ENCODE measurements at places on chromosomes 5 and 9. TPM values are rescaled to one million over a fixed set of nuclear protein-coding genes. Genes with fewer than 3 reads are reported as not detected.
A peak's percentile ranks its signal among the peaks of the same experiment; 100 is the strongest.

DNA sequence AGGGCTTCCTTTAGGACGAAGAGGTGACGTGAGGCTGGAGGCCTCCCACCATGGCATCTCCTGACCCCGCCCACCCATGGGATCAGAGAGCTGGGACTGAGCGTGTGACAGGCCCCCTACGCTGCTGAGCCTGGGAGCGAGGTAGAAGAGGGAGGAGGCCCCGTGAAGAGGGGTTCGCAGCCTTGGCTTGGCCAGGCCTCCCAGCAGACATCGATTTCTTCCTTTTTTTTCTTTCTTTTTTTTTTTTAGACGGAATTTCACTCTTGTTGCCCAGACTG lies 39.5 kb downstream of the PTGES start:
- no peak for DNase-seq

GRCh38 chr5:138837160-138837559 lies 38.0 kb downstream of the LRRTM2 start:
- no peak for DNase-seq

Gene SHISAL2B
- 15.2 TPM for polyA plus RNA-seq

Gene OR1Q1
- polyA plus RNA-seq: not detected

DNA sequence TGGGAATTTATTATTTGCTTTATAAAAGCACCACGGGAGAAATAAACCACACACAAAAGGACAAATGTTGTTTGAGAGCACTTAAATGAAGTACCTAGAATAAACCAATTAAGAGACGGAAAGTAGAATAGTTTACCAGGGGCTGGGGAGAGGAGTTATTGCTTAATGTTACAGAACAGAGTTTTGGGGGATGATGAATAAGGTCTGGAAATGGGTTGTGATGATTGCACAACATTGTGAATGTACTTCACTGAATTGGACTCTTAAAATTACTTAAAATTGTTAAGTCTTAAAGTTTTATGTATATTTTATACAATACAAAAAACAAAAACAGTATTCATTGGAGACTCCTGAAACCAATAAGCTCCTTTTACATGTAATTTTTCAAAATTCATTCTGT lies 1.5 kb downstream of the ZBTB43 start:
- DNase-seq: no peak

DNA sequence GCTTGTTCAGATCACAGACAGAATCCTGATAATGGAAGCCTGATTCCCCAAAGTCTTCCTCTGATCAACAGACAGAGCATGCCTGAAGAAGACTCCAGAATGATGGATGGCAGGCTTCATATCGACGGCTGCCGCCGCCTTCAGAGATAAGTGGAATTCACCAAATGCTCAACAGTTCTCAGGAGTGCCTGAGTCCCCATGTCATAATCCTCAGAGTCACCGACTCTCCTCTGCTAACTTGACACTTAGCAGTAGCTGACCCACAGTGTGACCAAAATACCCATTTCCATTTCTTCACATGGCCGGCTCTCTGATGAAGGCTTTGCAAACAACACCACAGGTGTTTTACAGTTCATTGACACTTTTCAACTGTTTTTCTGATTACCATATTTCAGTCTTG lies 58.7 kb downstream of the PRDM6 start:
- DNase-seq: no peak

Gene JAKMIP2
- polyA plus RNA-seq: 11.7 TPM

DNA sequence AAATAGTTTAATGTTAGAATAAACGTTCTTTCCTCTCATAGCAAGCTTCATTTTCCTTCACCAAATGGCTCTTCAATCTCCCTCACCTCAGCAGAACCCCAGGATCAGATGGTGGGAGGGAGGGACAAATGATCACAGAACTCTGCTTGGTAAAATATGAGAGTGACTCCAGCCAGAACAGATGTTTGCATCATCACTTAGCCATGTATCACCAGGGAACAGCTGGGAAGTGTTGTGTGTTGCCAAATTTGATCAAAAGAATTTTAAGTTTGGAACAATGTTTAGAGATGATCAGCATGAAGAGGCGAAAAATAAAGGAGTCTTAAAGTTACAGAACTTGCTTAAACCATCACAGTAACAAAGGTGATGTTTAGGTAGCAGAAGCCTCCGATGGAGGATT lies 115.7 kb downstream of the FRMD3 start:
- DNase-seq: peak; percentile 36

Gene PCDHGB6
- polyA plus RNA-seq: 8.4 TPM

Gene AQP7
- 2.1 TPM for polyA plus RNA-seq

Gene LAMC3
- 10.2 TPM for polyA plus RNA-seq

- no peak for DNase-seq
These were observed 2.6 kb downstream of the INVS start for GRCh38 chr9:100101608-100102007.

Gene BNC2
- polyA plus RNA-seq: 12.9 TPM

- no peak for DNase-seq
These were observed 102.8 kb upstream of the CDKN2B start for GRCh38 chr9:22111954-22112247.

- no peak for DNase-seq
These were observed 61.9 kb upstream of the ORM1 start for GRCh38 chr9:114261026-114261425.

DNA sequence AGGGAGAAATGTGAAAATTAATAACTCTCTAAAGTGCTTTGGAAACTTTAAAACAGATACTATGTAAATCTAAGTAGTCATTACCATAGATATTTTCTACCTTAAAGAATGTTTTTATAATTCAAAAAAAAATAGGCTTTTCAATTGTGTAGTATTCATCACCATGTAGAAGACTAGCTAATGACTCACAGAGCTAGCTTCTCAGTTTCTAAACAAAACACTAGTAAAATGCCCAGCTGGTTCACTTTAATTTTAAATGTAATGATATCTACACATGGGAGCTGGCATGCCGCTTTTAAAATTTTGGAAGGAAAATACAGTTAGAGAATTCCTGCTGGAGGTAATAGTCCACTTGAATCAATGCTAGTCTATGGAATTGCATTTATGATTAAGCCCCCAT lies 509.8 kb downstream of the CSNK1G3 start:
- DNase-seq: no peak

GRCh38 chr5:135988546-135988945 lies 33.8 kb upstream of the LECT2 start:
- DNase-seq: no peak

- no peak for DNase-seq
These were observed 14.5 kb upstream of the KCNMB1 start for GRCh38 chr5:170403675-170404074.

GRCh38 chr5:25862276-25862675 lies 1176.1 kb downstream of the CDH9 start:
- no peak for DNase-seq

DNA sequence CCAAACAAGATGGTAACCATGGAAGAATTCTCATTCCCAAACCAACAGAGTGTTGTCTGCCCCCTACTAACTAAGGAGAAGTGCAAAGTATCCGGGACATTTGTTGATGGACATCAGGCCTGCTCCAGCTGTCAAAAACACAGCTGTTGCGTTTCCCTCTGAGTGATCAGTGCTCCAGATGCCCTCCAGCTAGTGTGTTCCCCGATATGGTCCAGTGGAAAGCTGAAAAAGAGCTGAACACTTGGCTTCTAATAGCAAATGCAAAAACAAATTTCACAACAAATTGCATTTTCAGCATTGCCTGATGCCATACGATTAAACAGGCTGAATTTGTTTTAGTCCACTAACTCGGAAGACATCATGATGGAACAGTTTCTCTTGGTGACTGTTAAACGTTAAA lies 1398.7 kb downstream of the PTPRD start:
- no peak for DNase-seq

DNA sequence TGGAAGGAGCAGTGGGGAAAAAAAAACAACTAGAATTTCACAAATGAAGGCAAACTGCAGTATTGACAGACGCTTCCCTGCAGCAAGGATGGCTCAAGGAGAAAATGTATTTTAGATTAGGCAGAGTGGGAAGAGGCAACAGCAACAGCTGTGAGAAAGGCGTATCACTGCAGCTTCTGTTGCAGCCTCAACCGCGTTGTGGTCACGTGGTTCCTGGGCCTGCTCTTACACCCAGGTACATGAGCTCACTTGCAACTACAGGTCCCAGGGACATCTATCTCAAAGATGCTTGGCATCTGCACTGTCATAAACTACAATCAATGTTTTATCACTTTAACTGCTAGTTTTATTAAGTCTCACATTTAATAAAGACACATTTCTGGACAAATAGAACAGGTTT lies 36.0 kb upstream of the GOLM1 start:
- no peak for DNase-seq

Gene PLEKHG4B
- 15.2 TPM for polyA plus RNA-seq

Gene SLC25A2
- polyA plus RNA-seq: not detected

Gene HAVCR1
- polyA plus RNA-seq: 0.76 TPM

DNA sequence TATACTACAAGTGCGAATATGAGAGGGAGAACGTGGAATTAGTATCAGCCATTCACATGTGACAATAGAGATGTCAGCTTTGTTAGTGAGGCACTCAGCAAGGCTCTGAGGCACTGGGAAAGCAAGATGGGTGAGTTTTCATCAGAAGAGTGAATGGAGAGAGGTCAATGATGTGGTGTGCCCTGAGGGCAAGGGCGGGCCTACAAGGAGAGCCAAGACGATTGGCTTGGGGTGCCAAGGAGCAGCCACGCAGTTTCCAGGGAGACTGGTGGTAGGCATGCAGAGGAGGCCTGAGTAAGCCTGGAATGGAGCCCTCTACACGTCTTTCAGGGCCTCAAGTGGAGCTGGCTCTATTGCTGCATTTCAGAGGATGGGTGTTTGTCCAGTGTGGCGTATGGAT lies 24.7 kb downstream of the BTF3 start:
- DNase-seq: no peak

DNA sequence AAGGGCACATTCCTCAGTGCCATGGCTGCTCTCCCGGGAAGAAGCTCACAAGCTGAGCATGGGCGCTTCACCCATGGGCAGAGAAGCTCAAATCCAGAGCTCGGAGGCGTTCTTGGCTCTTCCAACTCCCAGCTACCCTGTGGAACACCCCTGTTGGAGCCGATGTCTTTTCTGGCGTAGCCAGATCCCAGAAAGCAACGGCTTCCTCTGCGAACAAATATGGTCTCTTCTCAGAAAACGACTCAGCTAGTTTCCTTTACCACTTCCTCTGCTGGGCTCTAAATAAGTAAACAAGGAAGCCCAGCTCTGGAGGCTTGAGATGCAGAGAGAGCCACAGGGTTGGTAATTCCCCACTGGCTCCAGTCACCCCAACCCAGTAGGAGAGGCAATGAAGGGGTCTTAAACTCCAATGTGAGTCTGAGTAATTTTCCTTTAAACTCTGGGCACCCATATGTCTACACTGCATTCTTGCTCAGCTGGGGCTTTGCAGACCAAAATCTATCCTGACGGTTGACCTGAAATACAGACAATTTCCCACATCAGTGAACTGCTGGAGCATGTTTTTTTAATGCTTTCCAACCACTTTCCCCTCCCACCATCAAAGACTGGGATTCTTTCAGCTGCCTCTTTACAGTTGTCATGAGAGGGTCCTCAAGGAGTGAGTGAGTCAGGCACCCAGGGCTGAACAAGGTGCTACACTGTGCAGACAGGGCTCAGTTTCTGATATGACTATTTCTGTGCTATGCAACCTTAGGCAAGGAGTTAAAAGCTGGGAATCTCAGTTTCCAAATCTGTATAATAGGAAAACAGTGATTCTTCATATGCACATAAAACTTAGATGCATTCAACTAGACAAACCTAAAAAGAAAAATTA lies at the start of gene LCP2:
TSS of gene LCP2 (minus strand) at position 189 of the 874 bp plus-strand sequence. CDS start at position 23, 166 bp downstream.
- no peak for DNase-seq

Gene CA9
- polyA plus RNA-seq: 1.3 TPM

DNA sequence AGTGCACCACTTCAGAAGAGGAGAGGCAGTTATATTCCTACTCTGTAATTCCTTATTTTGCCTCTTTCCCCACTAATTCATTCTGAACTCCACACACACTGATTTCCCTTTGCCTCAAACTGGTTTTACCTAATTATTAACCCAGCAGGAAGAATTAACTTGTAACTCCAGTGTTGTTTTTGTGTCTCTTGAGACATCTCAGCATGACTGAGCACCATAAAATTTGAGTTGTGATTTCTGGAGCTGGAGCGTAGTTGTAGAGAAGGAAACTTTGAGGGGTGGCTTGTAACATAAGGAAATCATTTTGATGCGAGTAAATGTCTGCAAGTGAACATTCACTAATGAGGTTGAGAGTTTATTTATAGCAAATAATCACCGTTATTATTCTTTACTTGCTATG lies 265.2 kb downstream of the TMEM38B start:
- no peak for DNase-seq

GRCh38 chr5:163498886-163499285 lies 6.5 kb upstream of the MAT2B start:
- no peak for DNase-seq

DNA sequence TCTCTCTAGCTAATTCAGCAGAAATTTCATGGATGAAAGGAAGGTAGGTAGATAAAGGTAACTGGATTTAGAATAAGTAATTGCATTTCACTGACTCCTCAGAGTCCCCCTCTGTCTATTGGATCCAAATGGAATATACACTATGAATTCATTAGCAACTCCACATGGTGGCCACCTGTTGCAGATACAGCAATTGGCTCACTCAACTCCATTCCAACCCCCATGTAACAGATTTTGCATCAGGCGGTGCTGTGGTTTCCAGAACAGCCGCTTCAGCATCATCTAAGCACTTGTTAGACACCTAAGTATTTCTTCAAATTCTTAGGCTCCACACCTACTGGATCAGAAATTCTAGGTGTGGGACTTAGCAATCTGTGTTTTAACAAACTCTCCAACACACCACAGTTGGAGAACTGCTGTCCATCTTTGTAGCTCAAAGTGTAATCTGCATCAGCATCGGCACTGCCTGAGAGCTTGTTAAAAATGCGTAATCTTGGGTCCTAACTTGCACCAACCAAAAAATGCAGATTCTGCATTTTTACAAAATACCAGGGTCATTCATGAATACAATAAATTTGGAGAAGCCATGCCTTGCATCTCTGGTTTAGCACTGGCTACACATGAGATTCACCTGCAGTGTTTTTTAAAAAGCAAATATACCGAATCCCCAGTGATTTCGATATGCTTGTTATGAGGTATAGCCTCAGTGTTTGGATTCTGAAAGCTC lies 413.8 kb upstream of the CD180 start:
- DNase-seq: no peak

GRCh38 chr5:75567710-75568109 lies 43.5 kb upstream of the ANKDD1B start:
- DNase-seq: no peak

Gene TPPP
- polyA plus RNA-seq: 6.7 TPM

Gene OLFML2A
- 40.6 TPM for polyA plus RNA-seq

- DNase-seq: no peak
These were observed 580.8 kb downstream of the BNC2 start for GRCh38 chr9:16289639-16290038.

- DNase-seq: no peak
These were observed 173.8 kb upstream of the MVB12B start for GRCh38 chr9:126152622-126153362.

Gene TMEM174
- not detected for polyA plus RNA-seq
